A549 (cell line): ENCODE measurements at places on chromosomes 16 and 17.

GRCh38 chr16:62068747-62069146, 32.5 kb upstream of the CDH8 start:
- DNase-seq: peak; percentile 24

DNA sequence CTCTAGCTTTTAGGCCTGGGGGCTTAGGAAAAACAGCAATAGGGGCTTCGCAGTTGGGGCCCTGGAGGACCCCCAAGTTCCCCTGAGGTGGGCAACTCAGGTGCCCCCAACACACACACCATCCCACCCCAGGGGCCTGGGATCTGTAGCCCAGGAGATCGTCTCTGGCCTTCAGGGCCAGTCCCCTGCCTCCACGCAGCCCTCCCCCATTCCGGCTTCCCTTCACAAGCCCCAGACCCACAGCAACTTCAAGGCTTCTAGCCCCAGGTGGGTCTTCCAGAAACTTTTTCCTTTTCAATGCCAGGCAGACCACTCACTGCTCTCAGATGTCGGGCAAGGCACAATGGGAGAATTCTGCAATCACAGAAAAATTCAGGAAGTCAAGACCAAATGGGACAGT, 79.4 kb downstream of the C16orf78 start:
- no peak for DNase-seq

DNA sequence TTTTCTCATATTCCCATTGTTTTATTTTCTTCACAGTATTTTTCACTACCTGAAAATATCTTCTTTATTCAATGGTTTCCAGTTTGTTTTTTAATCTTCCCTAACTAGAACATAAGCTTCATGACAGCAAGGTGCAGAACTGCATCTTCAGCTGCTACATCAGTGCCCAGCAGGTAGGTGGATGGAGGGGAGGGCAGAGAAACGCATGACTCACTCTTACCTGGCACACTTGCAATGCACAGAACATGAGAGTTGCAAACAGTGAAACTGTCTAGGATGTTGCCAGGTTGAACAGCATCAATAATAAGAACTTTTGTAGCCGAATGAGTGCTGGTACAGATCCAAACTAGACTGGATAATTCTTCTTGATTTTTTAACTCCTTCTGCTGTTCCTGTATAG, 127.1 kb downstream of the SPAG9 start:
- no peak for DNase-seq

DNA sequence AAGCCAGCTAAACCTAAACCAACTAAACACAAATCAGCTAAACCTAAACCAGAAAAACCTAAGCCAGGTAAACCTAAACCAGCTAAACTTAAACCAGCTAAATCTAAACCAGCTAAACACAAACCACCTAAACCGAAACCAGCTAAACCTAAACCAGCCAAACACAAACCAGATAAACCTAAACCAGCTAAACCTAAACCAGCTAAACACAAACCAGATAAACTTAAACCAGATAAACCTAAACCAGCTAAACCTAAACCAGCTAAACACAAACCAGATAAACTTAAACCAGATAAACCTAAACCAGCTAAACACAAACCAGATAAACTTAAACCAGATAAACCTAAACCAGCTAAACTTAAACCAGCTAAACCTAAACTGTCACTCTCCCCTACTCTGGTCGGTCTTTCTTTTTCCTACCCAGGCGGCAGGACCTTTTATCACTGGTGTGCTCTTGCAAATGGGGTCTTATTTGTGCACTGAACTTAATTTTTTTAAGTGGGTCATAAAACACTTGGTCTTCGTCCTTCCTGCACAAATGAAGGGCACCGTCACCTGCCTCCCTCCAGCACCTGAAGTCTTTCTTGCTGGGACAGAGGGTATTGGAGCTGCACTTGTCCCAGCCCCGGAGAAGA, 7.2 kb downstream of the EVPL start:
- DNase-seq: no peak

DNA sequence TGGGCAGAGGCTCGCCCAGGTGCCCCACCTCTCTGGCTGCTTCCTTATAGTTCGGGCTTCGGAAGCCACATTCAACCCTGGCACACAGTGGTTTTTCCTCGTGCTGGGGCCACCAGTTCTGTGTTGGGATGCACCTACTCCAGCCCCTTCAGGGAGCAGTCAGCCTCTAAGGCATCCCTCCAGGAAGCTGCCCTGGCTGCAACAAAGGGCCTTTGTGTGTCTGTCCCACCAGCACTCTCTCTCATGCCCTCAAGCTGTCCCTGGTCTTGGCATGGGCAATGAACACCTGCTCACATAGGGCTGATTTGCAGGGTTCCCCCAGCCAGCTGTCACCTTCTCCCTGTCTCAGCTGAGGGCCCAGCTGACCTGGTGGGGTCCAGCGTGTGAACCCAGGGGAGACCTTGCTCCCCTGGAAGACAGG, 754 bp upstream of the NOXO1 start:
- DNase-seq: no peak

DNA sequence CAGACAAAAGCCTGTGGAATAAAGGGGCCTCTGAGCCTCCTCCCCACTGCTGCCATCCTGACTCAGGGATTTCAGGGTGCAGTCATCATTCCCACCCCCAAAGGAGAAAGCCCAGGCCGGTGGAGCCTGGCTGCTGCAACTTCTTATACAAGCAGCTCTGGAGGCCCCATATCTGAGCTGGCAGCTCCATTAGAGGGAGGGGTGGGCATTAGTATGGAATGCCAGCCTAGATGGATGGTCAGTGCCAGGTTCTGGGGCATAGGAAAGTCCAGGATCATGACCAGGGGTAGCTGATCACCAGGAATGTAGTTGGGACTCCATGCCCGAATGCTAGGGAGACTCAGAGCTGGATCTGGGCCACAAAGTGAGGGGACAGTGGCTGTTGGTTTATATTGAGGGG, 581.0 kb downstream of the KCNJ18 start:
- DNase-seq: no peak

- no peak for DNase-seq
Measured at GRCh38 chr17:75691371-75691791, 24.2 kb downstream of the SAP30BP start.

GRCh38 chr17:77741109-77741508, 217.4 kb upstream of the TNRC6C start:
- peak; percentile 24 for DNase-seq

DNA sequence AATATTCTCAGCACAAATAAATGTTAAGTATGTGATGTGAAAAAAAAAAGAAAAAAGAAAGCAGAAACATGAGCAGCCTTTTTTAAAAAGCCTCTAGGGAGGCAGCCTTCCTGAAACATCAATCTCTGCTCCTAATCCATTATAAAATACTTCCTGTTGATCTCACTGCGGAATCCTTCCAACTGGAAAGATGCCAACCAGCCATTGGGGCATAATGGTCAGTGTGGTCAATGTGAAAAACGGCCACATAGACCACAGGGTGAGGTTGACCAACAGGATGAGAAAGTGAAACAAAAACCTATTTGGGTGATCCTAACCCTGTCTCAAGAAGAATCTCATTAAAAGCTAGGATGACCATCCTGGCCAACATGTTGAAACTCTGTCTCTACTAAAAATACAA, 26.1 kb upstream of the ABCA8 start:
- DNase-seq: no peak

DNA sequence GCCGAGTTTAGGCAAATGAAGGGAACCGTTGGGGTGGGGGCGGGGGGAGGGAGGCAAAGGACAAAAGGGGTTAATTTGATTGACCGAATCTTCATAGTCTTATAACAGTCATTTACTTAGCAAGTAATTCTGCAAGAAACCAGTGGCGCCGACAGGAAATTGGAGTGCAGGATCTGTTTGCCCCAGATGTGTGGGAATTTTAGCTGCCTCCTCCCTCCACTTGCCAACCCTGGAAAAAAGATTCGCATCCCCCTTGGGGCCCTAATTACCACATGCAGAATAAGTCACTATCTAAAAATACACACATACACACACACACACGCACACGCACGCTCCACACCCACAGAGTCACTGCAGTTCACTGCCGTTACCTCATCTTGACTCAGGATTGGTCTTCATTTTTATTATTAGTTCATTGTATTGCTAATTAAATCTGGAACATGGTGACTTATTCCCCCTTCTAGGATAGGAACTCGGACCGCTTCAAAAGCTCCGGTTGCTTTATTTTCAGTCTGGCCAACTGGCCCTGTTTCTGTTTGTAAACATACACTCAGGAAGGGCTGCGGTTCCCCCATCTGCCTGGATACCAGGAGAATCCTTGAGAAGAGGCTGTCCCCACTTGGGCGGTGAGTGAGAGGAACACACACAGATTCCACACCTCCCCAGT, 241.6 kb upstream of the SALL1 start:
- no peak for DNase-seq

DNA sequence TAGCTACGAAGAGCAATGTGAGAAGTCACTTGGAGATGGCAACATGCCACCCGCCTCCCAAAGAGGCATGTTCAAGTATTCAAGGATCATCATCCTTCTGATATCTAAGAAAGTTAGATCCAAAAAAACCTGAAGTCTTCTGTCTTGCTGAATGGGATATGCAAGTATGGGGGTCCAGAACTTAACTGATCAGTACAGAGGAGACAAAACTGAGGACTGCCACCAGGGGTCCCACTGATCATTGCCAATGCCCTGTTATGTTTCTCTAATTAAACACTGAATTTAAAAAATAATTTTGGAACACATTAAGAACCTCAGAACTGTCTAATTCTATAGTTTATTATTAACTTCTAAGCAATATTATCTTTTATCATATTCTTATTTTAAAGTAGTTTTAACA, 99.7 kb downstream of the CDH8 start:
- DNase-seq: no peak

DNA sequence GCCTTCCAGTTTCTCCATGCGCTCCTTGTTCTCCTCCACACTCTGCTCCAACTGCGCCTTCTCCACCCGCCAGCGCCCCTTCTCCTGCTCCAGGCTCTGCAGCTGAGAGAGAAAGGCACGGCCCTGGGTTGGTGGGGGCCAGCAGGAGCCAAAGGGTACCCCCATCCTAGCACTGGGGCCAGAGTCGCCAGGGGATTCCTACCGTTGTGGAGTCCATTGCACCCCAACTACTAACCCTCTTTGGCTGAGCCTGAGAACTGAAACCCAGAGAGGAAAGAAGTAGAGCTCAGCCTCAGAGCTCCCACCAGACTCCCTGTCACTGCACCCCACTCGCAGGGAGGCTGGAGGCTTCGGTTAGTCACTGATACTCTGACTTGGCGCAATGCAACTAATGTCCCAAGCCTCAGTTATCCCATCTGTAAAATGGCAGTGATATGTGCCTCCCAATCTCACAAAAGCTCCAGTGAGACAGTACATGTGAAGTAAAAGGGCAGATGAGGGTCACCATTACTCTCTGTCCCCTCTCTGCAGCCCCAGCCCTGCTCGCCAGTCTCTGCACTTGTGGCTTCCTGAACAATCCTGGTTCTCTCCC, 6.2 kb upstream of the SAMD14 start:
- DNase-seq: no peak
